ENCODE measurements at places on chromosomes 11 and 22. TPM values are rescaled to one million over a fixed set of nuclear protein-coding genes. Genes with fewer than 3 reads are reported as not detected.

- DNase-seq: no peak
Observed at GRCh38 chr11:794013-794765, 3.9 kb downstream of the SLC25A22 start.

DNA sequence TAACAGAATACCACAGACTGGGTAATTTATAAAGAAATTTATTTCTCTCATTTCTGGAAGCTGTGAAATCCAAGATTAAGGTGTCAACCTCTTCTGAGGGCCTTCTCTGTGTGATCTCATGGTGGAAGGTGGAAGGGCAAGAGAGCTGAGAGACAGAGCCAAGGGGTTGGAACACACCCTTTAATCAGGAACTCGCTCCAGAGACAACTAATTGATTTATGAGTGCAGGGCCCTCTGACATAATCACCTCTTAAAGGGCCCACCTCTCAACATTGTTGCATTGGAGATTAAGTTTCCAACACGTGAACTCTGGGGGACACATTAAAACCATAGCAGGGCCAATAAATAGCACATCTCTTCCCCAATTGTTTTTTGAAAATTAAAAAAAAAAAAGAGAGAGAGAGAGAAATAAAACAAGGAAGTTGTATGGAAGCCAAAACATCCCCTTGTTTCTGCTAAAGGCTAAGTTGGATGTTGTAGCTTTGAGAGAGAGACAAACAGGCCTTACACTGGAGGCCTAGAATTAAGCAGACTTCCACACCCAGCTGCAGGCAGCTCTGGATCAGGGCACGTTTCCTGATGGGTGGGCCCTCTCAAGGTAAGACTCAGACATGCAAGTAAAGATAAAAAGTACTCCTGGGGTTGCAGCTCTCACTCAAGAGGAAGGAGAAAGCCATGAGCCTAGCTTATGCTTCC lies 64.1 kb upstream of the BIRC3 start:
- DNase-seq: no peak

DNA sequence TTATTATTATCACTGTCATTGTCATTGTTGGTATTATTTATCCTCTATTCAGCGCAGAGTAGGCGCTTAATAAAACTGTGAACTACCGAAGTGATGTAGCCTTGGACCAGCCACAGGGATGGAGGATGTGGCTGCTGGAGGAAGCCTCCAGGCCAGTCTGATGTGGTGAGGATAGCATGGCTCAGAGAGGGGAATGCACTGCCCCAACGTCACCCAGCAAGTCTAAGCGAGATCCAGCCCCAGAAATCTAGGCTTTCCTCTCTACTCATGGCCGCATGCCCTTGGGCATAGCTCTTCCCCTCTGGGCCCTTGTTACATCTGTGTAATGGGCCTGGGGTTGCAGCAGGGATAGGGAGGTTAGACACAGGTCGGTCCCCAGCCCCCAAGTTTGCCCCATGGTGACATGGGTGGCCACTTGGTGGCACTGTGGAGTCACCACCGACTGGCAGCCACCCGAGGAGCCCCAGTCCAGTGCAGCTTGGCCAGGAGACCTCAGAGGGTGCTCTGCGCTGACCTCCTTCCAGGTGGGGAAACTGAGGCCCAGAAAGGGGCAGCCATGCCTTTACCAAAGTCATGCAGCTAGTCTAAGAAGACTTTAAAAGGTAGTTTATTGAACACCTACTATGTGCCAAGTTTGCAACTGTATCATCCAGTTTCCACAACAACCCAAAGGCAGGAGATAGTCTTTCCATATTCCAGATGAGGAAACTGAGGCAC lies 395.7 kb downstream of the MN1 start:
- no peak for DNase-seq

Gene TREH
- 2.2 TPM for total RNA-seq

DNA sequence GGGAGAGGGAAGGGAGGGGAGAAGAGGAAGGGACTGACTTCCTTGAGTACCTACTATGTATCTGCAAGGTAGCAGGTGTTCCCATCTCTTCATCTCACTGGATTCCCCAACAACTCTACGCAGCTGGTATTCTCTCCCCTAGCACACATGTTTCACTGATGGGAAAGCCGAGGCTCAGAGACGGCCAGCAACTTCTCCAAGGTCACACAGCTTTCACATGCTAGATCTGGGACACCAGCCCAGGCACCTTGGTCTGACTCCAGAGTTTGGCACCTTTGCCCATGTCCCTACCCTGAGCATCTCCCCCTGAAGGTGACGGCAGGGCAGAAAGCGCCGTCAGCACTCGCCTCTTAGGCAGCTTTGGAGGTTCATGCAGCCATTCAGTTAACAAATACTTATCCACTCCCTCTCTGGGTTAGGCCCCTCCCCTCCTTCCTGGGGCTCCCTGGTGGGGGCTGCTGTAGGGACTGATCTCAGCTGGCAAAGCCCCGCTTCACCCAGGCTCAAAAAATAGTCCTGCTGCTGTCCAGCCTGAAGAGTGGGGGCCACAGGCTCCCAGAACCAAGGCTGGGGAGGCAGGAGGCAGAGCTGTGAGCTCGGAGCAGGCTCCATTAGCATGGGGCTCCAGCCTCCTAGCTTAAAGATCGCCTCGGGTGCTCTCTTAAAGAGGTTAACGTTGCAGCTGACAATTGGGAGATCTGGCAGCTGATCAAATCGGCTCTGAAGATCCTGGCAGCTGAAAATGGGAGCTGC lies 79.4 kb downstream of the IGLL1 start:
- DNase-seq: no peak

Gene HOATZ
- not detected for total RNA-seq

DNA sequence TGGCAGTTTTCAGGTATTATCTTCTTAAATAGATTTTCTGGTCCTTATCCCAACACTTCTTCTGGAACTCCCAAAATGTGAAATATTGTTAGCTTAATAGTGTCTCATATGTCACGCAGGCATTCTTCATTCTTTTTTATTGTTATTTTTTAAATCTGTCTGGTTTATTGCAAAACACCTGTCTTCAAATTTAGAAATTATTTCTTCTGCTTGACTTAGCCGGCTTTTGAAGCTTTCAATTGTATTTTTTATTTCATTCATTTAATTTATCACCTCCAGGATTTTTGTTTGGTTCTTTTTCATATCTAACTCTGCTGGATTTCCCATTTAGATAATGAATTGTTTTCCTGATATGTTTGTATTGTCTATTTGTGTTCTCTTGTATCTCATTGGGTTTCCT lies 49.9 kb downstream of the KCNQ1OT1 start:
- no peak for DNase-seq

Gene GALNT18
- total RNA-seq: 5.4 TPM

GRCh38 chr22:50293441-50294318 lies 13.8 kb downstream of the PLXNB2 start:
- DNase-seq: peak; percentile 86

DNA sequence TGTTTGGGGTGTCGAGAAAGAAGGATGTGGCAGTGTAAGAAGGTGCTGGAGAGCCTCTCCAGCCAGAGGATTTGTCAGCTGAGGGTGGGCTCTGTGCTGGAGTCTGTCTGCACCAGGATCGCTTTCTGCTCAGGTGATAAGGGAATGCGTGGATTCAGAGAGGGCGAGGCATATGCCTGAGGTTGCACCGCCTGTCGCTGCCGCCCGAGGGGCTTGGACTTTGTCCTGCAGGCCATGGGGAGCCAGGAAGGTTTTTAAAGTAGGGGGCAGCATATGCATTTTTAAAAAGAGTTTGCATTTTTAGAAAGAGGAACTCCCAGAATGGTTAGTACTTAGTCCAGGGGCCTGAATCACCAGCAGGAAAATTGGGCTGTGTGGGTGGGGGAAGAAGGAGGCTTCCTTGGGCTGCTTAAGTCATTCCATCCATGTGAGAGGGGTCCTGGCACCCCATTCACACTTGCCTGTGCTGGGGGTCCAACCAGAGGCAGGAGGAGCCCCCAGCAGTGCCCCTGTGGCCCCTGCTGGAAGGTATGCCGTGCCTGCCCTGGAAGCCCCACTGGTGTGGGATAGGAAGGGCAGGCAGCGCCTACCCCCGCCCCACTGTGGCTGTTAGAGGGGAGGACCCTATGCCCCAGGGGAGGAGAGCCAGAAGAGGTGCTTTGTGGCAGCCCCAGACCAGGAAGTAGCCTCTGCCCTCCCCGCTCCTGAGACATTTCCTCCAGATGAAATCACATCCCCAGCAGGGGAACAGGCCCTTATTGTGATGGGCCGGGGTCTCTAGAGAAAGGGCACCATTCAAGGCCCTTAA lies 35.8 kb upstream of the MYRF start:
- DNase-seq: no peak

GRCh38 chr11:64306876-64307622 lies 1.7 kb downstream of the ESRRA start:
- DNase-seq: peak; percentile 76

GRCh38 chr11:44698252-44698912 lies 28.4 kb upstream of the TSPAN18 start:
- DNase-seq: no peak

Gene RASL10A
- 1.4 TPM for total RNA-seq

- no peak for DNase-seq
Observed at GRCh38 chr11:35373284-35373933, 45.9 kb downstream of the SLC1A2 start.

Gene DMC1
- total RNA-seq: 1.3 TPM
